Retina (tissue), 1 donor: ENCODE measurements at places on chromosomes 5 and 9.

GRCh38 chr5:40834391-40834848 is 602 bp downstream of the RPL37 start:
- DNase-seq: no peak

DNA sequence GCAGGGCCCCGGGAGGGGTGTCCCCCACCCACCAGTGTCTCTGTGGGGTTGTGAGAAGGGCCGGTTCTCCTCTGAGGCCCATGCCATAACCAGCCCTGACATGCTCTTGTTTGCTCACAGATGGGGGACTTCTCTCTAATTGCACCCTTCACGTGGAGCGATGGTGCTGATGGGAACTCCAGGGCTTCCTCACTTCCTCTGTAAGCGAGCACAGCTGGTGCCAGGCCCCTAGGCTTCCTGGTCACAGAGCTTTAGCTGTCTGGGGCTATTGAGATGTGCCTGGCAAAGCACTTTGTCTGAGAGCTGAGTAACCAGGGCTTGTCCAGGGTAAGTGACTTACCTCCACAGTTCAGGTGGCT is 36.4 kb downstream of the PHF2 start:
- DNase-seq: no peak

- no peak for DNase-seq
Observed at GRCh38 chr9:81741103-81741502, 51.8 kb upstream of the TLE1 start.

GRCh38 chr9:3205421-3206095 is 320.2 kb downstream of the RFX3 start:
- DNase-seq: no peak

- DNase-seq: no peak
Observed at GRCh38 chr9:131142160-131142559, 16.8 kb downstream of the NUP214 start.

- peak; percentile 50 for DNase-seq
Observed at GRCh38 chr9:79610791-79611614, 39.2 kb downstream of the TLE4 start.

GRCh38 chr5:56078278-56079156 is 83.8 kb upstream of the IL6ST start:
- no peak for DNase-seq

- no peak for DNase-seq
Observed at GRCh38 chr5:139982975-139983240, 60.2 kb downstream of the NRG2 start.

DNA sequence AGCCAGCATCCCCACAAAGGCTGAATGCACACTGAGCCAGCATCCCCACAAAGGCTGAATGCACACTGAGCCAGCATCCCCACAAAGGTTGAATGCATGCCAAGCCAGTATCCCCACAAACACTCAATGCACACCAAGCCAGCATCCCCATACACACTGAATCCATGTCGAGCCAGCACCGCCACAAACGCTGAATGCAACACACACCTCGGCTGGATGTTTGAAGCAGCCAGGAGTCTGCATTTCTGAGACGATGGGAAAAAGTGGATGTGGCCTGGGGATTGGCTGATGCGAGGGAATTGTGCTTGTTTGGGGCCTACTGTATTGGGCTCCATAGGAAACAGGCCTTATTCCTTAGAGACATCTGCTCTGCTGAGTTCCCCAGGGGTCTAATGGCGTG is 30.9 kb upstream of the CEP72 start:
- no peak for DNase-seq

- DNase-seq: no peak
Observed at GRCh38 chr5:125756456-125756855, 666.8 kb upstream of the GRAMD2B start.

- DNase-seq: no peak
Observed at GRCh38 chr5:77133061-77133758, 46.1 kb upstream of the ZBED3 start.

GRCh38 chr5:179404321-179405053 is 59.2 kb upstream of the ADAMTS2 start:
- no peak for DNase-seq

GRCh38 chr5:138180183-138180782 is 1.4 kb downstream of the KIF20A start:
- peak; percentile 40 for DNase-seq

DNA sequence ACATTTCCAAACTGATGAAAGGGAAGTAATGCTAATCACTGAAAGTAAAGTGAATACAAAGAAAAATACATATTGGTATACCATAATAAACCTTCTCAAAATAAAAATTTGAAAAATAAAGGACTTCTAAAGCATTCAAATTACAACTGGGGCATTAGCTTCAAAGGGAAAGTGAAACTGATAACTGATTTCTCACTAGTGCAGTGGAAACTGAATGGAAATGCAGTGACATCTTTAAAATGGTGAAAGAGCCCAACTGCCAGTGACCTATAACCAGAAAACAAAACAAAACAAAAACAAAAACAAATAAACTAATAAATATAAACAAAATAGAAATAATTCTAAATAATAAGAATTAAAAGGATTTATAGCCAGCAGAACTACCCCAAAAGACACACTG is 297.5 kb upstream of the GRIN3A start:
- DNase-seq: no peak

GRCh38 chr5:102718819-102719218 is 36.3 kb upstream of the PAM start:
- no peak for DNase-seq

DNA sequence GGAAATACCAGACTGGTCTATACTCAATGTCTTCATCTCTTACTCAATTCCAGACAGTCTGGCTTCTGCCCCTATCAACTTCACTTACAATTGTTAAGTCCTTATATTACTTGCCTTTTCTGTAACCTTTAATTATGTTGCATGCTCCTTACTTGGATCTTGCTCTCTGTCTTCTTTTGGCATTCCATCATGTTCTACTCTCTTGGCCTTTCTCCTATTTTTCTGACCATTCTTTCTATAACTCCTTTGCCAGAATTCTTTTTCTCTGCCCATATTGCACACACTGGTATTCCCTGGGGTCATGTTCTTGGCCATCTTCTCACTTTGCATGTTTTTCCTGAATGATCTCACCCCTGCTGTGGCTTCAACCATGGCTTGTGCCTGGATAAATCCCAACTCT is 209.8 kb upstream of the ZNF462 start:
- no peak for DNase-seq

DNA sequence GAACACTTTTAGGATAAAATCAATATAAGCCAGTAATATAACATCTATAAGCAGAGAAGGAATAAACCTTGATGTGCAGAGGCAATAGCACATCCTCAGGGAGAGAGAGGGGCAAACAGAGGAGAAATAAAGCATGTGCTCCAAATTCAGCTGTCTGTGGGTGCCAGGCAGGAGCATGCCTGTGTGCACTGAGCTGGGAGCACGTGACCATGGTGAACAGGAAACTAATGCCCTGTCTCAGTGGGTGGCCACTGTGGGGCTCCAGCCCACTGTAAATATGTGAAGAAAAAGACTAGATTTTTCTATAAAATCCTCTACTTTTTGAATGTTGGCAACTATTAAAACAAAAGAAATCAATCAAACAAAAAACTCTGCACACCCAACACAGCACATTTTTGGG is 55.3 kb downstream of the FYB1 start:
- DNase-seq: no peak

GRCh38 chr9:75372499-75373268 is 284.4 kb downstream of the OSTF1 start:
- DNase-seq: no peak

DNA sequence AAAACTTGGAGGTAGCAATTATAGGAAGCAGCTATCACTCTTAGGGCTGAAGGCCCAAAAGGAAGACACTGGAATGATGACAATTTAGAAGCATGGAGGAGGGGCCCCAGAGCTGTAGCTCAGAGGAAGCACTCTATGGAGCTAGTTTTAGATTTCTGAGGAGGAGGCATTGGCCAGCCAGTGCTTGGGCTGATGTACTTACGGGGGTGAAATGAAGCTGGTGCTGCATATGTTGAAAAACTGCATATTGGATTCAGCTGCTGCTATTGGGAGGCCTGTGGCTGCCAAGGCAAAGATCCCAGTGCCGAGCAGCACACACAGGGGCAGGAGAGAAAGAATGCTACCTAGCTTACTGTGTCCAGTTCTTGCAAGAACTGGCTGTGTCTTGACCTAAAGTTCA is 53.9 kb upstream of the HMHB1 start:
- DNase-seq: no peak

DNA sequence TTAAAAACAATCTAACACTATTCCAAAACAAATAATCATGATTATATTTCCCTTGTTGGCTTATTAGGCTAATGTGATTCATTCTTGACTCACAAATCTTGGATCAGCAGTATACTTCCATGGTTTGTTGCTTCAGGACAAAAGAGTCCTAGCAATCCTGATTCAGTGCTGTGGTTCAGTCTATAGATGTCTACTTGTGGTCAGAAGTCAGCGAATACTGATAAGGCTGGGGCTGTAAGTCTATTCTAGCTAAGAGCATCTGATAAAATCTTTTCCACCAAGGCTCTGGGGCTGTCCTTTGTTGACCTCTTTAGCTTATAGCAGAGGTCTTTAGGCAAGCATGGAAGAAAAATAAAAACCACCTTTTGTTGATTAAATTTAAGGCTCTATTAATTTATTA is 4.4 kb upstream of the SMIM3 start:
- DNase-seq: no peak

GRCh38 chr5:140223567-140223966 is 48.6 kb downstream of the CYSTM1 start:
- no peak for DNase-seq

DNA sequence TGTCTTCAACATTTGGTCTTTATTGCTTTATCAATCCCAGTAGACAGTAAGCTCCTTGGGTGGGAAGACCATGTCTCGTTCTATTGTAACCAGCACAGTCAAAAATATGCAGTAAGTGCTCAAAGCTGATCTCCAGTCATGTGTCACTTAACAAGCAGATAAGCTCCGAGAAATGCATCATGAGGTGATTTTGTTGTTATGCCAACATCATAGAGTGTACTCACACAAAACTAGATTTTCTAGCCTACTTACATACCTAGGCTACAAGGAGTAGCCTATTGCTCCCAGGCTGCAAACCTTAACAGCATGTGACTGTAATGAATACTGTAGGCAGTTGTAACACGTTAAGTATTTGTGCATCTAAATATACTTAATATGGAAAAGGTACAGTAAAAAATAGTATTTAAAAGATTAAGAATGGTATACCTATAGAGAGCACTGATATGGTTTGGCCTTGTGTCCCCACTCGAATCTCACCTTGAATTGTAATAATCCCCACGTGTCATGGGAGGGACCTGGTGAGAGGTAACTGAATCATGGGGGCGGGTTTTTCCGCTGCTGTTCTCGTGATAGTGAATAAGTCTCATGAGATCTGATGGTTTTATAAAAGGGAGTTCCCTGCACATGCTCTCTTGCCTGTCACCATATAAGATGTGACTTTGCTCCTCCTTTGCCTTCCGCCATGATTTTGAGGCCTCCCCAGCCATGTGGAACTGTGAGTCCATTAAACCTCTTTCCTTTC is 39.8 kb upstream of the PCSK5 start:
- DNase-seq: no peak

DNA sequence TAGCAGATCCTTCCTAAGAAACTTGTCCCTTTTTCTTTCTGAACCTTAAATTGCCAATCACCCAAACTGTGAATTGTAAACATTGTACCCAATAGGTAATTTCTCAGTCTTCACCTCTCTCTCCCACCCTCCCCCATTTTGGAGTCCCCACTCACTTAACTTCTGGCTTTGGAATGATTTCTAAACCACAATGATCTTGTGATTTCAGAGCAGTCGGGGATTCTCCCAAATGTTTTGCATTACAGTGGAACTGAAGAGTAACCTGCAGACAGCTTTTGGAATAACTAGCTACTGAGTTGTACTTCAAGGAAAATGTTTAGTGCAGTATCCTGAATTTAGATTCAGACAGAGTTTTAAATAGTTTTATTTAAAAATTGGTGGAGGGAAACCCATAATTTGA is 19.2 kb downstream of the SLC27A6 start:
- DNase-seq: no peak

DNA sequence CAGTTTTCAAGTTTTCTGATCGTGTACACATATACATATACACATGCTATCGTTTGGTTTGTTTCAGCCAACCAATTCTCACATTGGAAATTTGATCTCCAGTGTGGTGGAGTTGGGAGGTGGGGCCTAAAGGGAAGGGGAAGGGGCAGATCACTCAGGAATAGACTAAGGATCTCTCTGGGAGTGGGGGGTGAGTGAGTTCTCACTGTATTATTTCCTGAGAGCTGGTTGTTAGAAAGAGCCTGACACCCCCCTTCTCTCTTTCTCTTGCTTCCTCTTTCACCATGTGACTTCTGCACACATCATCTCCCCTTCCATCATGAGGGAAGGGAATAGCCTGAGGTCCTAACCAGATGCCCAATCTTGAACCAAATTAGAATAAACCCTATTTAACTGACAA is 551.7 kb downstream of the MAT2B start:
- DNase-seq: no peak

GRCh38 chr9:83339435-83339834 is 198.8 kb downstream of the FRMD3 start:
- DNase-seq: no peak

- DNase-seq: no peak
Observed at GRCh38 chr5:158898185-158899177, 201.2 kb downstream of the EBF1 start.

GRCh38 chr5:92041206-92041605 is 658.1 kb upstream of the ARRDC3 start:
- no peak for DNase-seq

- DNase-seq: no peak
Observed at GRCh38 chr9:98596486-98596885, 112.2 kb downstream of the GABBR2 start.

GRCh38 chr9:14146201-14146874 is 167.6 kb downstream of the NFIB start:
- DNase-seq: no peak

DNA sequence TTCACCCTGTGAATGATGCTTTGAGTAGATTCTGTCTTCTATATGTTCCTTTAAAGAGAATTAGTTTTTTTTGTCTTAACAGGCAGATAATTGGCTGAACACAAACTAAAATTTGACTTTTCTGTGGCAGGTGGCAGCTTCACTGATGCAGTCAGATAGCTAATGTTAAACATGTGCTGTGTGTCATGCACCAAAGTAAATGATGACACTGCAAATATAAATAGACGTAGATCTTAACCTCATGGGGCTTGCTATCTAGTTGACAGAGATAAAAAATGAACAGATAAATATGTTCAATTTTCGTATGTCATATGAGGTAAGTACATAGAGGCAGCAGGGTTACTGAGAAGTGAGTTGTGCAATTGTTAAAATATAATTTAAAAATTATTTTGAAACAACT is 82.7 kb downstream of the PARP8 start:
- no peak for DNase-seq

DNA sequence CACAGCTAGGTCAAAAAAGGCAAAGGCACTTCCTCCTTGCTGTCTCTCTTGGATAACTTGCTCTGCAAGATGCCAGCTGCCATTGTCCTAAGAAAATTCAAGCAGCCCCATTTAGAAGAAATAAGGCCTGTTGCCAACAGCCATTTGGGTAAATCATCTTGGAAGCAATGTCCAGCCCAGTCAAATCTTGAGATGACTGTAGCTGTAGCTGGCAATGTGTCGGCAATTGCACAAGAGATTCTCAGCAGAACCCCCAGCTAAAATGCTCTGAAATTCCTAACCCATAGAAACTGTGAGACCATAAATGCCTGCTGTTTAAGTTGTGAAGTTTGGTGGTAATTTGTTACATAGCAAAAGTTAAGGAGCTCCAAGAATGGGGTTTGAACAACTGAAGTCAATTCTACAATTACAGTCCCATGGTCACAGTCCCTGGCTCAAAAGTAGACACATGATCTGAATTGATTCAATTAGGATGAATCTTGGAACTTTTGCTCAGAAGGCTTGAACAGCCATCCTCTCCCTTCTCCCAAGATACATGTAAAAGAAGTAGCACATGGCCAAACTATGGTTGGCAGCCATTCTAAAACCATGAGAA is 151.1 kb downstream of the MPDZ start:
- no peak for DNase-seq

- no peak for DNase-seq
Observed at GRCh38 chr5:88691230-88691582, 191.8 kb downstream of the MEF2C start.
